ENCODE measurements at places on chromosomes 6 and 20.

GRCh38 chr20:13059398-13060136 lies 50.8 kb downstream of the SPTLC3 start:
- DNase-seq, result no peak

- DNase-seq, result no peak
Measured at GRCh38 chr20:25077610-25078169, 4.3 kb downstream of the VSX1 start.

DNA sequence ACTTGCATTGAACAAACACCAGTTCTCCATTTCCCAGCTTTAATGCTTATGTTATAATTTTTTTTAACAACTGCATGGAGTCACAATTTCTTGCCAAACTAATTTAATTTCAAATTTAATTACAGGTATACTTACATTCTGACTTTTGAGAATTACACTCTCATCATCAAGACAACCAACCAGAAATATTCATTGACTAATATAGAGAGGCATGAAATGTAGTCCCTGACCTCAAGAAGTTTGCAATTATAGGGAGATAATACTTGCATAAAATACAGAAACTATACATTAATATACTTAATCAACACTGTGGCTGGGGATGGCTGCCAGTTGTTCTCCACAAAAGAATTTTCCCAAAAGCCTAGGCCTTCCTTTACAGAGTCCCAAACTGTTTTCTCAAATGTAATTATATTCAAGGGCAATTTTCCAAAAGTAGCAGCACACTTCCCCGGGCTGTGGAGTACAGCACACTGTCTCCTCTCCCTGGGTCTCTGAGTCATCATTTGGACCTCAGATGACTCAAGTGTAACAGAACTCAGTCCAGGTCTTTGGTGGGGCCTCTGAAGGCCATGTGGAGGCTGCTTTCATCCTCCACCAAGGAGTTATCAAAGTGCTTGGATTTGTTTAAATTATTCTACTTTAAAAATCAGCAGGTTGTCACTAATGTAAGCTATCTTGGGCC lies 114.1 kb downstream of the KIF16B start:
- DNase-seq, result no peak

DNA sequence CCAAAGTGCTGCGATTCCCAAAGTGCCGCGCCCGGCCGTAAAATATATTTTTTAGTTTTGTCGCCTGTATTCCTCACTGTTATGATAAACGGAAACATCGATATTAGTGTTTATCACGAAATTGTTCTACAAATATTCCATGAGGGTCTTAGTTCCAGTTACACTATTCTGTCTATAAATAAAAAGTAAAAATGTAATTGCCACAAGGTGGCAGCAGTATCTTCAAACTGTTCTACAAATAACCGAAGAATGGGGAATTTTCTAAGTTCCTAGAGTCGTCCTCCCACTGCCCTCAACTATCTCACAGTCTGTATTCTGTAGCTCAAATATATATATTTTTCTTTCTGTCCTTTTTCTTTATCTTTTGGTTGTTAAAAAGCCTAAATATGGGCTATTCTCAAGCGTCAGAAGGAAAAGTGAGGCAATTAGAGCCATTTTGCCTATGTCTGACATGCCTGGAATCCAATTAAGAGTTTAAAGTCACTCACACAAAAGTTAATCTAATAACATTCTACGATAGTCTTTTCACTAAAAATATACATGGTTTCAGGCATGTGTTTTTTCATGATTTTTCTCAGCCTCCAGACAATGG lies 14.2 kb upstream of the FAM162B start:
- DNase-seq, result no peak

- no peak for DNase-seq
Measured at GRCh38 chr20:51715163-51715855, 52.9 kb downstream of the ATP9A start.
